Uterus (tissue), 4 donors: ENCODE measurements at places on chromosomes 1 and 21. TPM values are rescaled to one million over a fixed set of nuclear protein-coding genes. Genes with fewer than 3 reads are reported as not detected.

GRCh38 chr1:151047925-151048644, 534 bp downstream of the C1orf56 start:
- peak; percentile 71 for DNase-seq

CYP2J2 gene
- total RNA-seq: 0.28 TPM

- peak; percentile 97 for DNase-seq
Observed at GRCh38 chr1:91851130-91852010, 34.6 kb downstream of the TGFBR3 start.

RCOR3 gene
- 45.5 TPM for total RNA-seq

GRCh38 chr1:109573785-109574184, 25.4 kb downstream of the GNAI3 start:
- no peak for DNase-seq

DNA sequence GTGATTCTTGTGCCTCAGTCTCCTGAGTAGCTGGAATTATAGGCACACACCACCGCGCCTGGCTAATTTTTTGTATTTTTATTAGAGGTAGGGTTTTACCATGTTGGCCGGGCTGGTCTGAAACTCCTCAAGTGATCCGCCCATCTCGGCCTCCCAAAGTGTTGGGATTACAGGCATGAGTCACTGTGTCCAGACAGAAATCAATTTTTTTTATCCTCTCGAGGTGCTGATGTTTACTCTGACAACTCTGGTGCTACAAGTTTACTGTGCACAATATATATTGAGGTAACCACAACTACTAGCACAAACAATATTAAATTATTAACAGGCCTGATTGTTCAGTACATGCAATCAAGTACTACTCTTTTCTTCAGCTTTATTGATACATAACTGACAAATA, 39.7 kb downstream of the F13B start:
- no peak for DNase-seq

GRCh38 chr1:214541693-214542092, 9.7 kb downstream of the PTPN14 start:
- no peak for DNase-seq

DNA sequence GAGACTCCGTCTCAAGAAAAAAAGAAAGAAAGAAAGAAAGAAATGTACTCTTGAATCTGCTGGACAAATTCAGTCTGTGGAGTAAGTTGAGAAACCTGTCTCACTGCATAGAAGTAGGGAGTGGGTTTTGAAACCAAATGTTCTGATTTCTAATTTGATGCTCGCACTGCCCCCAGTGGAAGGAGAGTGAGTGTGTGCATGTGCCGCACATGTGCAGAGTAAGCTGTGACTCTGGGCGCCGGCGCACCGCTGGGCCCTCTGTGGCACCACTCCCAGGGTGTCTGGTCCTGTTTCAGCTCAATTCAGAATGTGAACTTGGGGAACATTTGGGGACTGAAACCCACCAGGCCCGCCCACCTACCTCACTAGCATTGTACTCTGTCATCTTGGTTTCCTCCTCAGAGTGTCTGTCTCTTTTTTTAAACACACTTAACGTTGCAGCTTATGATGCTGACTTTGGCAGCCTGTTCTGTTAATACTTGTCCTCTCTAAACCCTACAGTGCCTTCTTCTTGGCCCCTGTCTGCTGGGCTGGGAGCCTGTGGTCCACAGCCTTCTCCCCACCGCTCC, 104.6 kb downstream of the CACNA1E start:
- no peak for DNase-seq

OBSCN gene
- total RNA-seq: 53.2 TPM

TNNT2 gene
- total RNA-seq: not detected

CD1B gene
- total RNA-seq: not detected

- no peak for DNase-seq
Observed at GRCh38 chr1:201153474-201154388, 543 bp downstream of the TMEM9 start.

MXRA8 gene
- total RNA-seq: 86.1 TPM

DNA sequence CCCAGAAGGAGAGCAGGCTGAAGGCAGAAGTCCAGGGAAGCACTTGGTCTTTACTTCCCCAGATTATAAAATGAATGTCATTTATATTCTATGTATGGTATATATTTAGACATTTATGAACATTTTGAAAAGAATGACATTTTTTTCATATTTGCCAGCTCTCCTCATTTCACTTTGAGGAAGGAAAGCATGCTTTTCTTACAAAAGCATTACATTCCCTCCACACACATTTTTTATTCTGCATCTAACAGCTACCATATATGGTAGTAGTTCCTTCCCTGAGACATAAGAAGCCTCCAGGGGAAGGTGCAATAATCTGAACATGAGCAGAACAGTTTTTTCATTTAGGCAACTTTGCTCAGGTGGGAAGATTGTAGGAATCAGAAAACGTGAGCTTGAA, 94.0 kb downstream of the LRRC7 start:
- DNase-seq: no peak

- DNase-seq: no peak
Observed at GRCh38 chr1:114108751-114109255, 44.9 kb downstream of the SYT6 start.

ABCG1 gene
- 11.8 TPM for total RNA-seq

- DNase-seq: no peak
Observed at GRCh38 chr1:209937996-209938959, at the start of gene SYT14. Gene SYT14 (plus strand): TSS chr1:209938217. CDS start chr1:209938265, 48 bp downstream.

DNA sequence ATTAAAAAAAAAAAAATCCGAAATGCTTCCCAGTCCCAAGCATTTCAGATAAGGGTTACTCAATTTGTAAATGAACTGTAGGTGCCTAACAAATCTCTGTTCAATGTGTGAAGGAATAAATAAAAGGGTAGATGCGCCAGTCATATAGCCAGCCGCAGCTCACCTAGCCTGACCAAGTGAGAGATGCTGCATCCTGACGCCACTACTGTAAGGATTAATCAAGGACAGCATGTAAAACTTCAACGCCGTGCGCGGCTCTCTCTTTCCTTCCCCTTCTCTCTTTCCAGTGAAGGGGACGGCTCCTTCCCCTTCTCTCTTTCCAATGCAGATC, 441 bp downstream of the PPT1 start:
- no peak for DNase-seq

- no peak for DNase-seq
Observed at GRCh38 chr1:117068580-117068979, 8.5 kb downstream of the TTF2 start.

- DNase-seq: no peak
Observed at GRCh38 chr1:76073481-76073880, 1.1 kb upstream of the ST6GALNAC3 start.

DNA sequence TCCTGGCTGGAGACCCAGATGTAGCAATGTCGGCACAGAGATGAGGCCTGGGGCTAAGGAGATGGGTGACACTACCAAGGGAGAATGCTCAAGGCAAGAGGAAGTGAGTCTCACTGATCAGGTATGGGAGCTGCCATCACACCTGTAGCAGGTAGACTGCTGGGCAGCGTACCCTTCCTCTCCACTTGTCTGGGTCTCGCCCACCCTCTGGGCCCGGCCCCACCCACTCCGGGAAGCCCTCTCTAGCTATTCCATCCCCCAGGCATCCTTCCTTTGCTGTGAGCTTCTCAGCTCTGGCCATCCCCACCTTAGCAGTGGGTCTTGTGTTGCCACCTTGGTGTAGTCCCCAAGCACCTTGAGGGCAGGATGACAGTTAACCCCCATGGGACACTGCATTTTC, 87.7 kb upstream of the EDN2 start:
- no peak for DNase-seq

DNA sequence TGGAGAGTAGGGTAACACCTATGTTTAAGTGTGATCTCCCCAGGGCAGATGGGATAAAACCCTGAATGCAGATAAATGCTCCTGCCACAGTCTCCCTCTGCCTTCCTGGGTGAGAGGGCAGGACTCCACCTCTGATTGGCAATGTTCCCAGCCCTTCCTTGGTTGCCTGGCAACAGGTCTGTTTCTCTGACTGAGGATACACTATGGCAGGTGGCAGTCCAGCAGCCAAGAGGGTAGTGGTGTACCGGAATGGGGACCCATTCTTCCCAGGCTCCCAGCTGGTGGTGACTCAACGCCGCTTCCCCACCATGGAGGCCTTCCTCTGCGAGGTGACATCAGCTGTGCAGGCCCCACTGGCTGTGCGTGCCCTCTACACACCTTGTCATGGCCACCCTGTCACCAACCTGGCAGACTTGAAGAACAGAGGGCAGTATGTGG, at the start of gene DCDC2B:
DCDC2B (plus strand) TSS at position 199 of the 438 bp plus-strand sequence; CDS start at position 204, 5 bp downstream.
- DNase-seq: peak; percentile 38

- DNase-seq: no peak
Observed at GRCh38 chr1:40174788-40175187, 13.6 kb downstream of the RLF start.

DNA sequence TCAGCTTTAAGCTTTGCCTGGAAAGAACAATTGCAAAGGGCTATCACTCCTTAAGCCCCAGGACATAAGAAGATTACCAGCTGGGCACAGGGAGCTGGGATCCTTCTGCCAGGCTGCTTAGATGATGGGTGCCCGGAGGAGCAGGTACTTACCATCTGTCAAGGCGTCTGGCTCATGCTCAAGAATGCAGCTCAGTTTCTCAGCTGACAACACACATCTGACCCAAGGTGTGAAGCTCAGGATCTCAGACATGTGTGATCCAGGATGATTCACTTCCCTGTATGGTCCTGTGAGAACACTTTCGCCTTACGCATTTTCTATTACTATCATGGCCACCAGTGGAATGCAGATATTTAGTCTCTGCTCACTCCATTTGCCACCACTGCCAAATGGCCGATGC, 14.7 kb upstream of the DISC1 start:
- no peak for DNase-seq

GRCh38 chr1:117271959-117272358, 61.2 kb upstream of the VTCN1 start:
- no peak for DNase-seq

SH2D1B gene
- not detected for total RNA-seq

- no peak for DNase-seq
Observed at GRCh38 chr21:38859852-38860251, 54.1 kb downstream of the ETS2 start.

DNA sequence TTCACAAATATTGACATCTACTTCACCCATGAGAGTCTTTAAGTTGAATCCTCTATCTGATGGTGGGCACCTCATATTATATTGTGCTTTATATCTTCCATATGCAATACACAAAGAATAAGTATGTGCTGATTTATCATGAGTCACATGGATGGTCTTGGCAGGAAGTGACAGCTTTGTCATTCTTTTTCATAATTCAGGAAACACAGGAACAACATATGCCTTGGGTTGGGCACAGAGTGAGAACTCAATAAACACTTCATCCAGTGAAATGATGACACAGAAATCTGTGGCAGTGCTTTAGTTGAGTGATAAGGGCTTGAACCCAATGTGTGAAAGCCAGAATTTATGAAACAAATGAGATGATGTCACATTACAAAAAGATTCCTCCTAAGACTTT, 41.2 kb downstream of the GADD45A start:
- DNase-seq: no peak

- no peak for DNase-seq
Observed at GRCh38 chr21:33051925-33052324, 18.0 kb upstream of the OLIG1 start.

DNA sequence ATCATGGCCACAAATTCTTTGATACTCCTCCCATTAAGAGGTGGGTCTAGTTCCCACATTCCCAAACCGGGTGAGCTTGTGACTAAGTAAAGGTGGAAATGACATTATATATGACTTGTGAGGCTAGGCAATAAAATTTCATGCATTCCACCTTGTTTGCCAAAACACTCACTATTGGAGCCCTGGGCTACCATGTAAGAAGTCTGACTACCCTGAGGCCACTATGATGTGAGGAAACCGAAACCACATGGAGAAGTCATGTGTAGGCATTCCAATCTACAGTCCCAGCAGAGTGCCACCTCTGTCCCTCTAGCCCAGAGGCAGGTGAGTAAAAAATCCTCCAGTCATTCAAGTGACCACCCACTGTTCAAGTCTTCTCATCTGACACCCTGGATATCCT, 17.9 kb upstream of the SMG7 start:
- DNase-seq: no peak

DNA sequence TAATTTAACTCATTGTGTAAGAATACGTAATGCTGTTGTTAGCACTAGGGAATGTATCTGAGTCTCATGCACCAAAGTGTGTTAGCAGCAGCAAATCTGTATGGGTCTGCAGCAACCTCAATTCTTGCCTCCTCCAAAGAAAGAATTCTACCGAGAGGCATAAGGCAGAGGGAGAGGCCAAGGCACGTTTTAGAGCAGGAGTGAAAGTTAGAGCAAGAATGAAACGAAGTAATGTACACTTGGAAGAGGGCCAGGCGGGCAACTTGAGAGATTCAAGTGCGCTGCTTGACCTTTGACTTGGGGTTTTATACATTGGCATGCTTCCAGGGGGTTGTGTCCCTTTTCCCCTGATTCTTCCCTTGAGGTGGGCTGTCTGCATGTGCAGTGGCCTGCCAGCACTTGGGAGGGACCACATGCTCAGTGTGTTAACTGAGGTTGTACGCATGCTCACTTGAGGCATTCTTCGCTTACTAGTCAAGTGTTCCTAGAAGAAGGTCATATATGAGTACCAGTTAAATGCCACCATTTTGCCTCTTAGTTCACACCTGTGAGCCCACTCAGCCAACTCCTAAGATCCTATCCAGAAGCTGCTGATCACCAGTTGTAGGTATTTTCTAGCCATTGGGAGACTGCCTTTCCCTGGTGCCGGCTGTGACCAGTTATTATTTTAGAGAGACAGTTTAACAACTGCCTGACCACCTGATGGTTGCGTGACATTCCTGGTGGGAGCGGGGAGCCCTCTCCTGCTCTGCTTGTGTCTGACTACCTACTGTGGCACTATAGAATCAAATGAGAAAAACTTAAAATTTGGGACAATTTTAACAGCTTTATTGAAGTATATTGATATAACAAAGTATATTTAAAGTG, 2.7 kb upstream of the CNN3 start:
- no peak for DNase-seq

ARHGAP30 gene
- total RNA-seq: 2.7 TPM

ZNF593OS gene
- not detected for total RNA-seq

- no peak for DNase-seq
Observed at GRCh38 chr1:22332795-22333499, 118.7 kb upstream of the ZBTB40 start.

AXDND1 gene
- 0.34 TPM for total RNA-seq

TRIM58 gene
- 1.3 TPM for total RNA-seq

- DNase-seq: no peak
Observed at GRCh38 chr1:47772281-47772680, 224.9 kb downstream of the TRABD2B start.

KRTAP19-1 gene
- not detected for total RNA-seq

DNA sequence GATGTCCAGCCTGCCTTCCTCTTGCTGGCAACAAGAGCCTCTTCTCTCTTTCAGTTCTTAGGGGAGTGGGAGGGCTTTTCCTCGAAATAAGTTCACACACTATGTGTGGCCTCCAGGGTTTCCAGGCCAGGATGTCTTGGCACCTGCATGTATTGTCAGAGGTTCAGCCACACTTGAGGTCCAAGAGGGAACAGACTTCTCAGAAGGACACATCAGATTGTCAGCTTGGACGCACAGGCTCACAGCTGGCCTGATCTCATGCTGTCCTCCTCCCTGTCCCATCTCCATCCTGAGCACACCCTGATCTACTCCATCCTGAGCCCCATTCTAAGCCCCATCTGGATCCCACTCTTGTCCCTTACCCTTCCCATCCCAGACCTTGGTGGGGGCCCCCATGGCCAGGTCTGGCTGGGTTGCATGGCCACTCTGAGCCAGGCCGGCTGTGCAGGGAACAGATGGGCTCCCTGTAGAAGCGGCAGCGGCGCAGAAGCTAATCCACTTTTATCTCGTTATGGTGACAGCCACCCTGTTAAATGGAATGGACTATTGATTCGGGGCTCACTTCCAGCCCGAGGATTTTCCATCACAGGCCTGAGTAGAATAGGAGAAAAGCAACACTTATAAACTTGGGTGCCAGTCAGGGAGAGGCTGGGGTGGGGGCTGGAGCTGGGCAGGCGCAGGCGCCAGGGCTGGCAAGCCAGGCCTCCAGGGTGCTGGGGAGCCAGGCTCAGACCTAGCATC, 85.1 kb upstream of the CSF3R start:
- no peak for DNase-seq

CASQ1 gene
- 0.26 TPM for total RNA-seq
